ENCODE measurements at places on chromosomes 2 and 18.

- no peak for DNase-seq
Measured at GRCh38 chr18:1527805-1528204, 623.1 kb downstream of the ADCYAP1 start.

DNA sequence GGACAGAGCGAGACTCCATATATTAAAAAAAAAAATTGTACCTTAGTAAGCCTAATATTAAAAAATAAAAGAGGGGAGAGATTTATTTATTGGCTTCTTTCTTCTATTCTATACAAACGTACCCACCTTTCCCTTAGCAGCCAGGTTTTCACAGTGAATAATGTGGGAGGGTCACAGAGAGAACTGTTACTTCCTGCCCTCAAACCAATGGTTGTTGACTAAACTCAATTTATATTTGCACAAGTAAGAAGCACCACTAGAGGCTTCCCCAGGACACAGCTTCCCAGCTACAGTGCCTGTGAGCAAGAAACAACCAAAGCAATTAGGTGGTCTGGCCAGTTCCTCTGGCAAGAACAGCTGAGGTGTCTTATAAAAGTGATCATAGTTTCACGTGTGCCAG is 28.9 kb upstream of the GALR1 start:
- DNase-seq, result no peak

DNA sequence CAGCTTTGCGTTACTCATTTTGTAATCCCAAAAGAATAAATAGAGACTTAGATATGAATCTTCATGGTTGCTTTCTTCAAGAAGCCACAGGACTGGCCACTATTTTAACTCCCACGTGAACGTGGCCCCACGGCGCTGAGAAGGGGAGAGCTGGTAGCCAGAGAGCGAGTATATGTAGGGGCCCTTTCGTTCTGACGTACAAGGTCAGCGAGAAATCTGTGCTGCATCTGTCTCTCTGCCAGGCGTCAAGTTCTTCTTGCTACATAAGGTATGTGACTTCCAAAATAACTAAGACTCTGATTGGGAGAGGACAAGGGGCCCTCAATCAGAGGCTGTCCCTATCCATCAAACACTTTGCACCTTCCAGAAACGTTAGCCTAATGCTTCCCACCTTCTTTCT is 149.2 kb downstream of the PLEKHA3 start:
- DNase-seq, result no peak

DNA sequence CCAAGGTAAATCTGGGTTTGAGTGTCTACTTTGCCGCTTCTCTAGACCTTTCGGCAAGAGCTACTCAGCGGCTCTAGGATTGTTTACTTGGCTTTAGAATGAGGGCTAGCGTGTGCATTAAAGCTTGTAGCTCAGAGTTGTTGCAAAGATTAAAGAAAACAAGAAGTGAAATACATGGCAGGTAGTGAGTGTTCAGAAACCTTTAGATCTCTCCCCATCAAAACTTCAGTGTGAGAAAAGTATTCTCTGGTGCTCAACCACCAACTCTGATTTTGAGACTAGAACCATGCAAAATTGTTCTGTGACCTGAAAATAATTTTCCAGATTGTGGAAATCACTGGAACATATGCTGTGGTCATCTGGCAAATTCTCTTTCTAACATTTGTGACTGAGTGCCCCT is 512.0 kb downstream of the CMPK2 start:
- no peak for DNase-seq

GRCh38 chr2:44335806-44336538 is 25.3 kb downstream of the PREPL start:
- DNase-seq, result peak; percentile 31

- DNase-seq, result peak; percentile 75
Measured at GRCh38 chr18:9348079-9348671, 13.6 kb downstream of the TWSG1 start.

DNA sequence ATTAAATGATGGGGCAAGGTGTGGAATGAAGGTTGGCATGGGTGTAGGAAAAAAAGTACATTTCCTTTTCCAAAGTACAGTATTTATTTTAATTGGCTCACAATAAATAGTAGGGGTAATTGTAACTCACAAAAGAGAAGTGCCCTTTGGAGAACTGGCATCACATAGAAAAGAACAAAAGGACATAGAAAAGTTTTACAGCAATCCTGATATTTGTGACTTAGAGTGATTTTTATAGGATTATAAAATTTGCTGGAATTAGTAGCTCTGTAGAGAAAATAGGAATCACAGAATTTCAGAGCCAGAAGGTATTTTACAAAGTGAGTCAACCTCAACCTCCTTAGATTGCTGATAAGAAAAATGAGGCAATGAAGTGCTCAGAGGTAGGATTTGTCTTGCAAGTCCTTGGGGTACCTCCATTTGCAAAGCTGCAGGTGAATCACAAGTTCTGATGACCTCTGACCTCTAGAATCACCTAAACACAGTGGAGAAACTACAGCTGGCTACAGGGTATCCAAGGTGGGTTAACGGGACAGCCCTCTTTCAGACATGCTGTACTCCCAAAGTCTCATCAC is 133.6 kb downstream of the SOCS6 start:
- DNase-seq, result peak; percentile 58

- no peak for DNase-seq
Measured at GRCh38 chr2:6214471-6214870, 522.3 kb downstream of the SOX11 start.

DNA sequence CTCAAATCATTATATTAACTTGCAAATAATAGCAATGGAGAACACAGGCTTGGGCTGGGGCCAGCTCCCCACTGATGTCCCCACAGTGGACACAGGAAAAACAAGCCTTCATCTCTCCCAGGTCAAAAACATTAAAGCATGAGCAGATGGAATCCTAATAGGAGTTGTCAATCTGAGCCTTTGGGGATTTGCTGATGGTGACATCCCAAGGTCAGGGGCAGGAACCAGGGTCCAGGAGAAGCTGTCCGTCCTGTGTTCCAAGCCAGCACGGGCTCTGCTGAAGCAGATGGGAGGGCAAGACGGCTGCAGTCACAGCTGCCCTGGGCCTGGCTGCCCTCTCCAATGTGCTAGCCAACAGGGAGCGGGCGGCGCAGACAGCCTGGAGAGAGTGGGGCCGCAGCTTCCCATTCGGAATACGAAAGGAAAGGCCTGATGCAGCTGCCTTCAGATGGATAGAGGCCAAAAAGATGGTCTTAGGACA is 135.5 kb downstream of the NDUFA10 start:
- no peak for DNase-seq

GRCh38 chr2:178702361-178702760 is 104.9 kb downstream of the TTN start:
- DNase-seq, result no peak

DNA sequence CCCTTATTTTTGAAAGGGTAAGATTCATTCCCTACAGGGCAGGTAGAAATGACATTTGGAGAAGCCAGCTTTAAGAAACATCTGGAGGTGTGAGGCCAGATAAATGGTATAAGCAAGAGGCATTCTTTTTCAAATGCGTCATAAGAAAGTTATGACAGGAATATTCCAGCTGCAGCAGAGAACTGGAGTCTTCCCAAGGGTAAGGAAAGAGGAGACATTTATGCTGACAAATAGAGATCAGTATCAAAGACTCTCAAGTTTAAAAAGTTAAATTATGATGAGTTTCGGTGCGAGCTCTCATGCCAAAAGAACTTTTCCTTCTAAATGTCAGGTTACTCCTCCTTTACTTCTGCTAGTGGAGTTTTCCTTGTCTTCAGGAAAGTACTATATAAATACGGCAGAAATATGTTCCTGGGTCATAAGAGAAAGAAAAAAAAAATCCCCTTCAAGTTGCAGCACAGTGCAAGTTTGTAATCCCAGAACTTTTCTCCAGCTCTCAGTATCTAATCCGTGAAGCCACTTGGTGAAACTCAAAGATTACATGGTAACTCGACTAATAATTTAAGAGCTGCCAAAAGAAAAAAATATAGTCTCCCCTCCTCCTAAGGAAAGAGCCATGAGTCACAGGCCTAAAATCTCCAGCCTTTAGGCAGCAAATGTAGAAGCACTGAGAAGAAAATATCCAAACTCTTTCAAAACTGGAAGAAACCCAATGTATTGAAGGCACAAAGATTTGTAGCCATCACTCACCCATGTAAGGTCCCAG is 428.1 kb downstream of the MEIS1 start:
- peak; percentile 86 for DNase-seq

DNA sequence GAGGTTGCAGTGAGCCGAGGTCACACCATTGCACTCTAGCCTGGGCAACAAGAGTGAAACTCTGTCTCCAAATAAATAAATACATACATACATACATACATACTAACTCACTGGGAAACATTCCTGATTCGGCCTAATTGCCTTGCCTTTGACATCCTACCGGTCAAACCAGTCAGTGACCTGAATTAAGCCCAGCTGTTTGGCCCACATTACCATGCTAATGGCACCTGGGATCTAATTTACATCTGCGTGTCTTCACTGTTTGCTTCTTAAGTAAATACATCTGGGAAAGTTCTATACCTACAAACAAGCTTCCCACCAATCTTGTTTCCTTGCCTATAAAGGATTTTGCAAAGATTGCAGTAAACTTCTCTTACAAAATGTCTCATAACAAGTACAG is 230.2 kb upstream of the ZC3H15 start:
- no peak for DNase-seq

- no peak for DNase-seq
Measured at GRCh38 chr18:47689371-47689770, 241.1 kb downstream of the SMAD2 start.

GRCh38 chr18:37873416-37873815 is 307.8 kb upstream of the CELF4 start:
- DNase-seq, result no peak

GRCh38 chr18:13471198-13471845 is 252.8 kb downstream of the LDLRAD4 start:
- no peak for DNase-seq

- no peak for DNase-seq
Measured at GRCh38 chr2:52805901-52806410, 961.6 kb upstream of the CHAC2 start.

DNA sequence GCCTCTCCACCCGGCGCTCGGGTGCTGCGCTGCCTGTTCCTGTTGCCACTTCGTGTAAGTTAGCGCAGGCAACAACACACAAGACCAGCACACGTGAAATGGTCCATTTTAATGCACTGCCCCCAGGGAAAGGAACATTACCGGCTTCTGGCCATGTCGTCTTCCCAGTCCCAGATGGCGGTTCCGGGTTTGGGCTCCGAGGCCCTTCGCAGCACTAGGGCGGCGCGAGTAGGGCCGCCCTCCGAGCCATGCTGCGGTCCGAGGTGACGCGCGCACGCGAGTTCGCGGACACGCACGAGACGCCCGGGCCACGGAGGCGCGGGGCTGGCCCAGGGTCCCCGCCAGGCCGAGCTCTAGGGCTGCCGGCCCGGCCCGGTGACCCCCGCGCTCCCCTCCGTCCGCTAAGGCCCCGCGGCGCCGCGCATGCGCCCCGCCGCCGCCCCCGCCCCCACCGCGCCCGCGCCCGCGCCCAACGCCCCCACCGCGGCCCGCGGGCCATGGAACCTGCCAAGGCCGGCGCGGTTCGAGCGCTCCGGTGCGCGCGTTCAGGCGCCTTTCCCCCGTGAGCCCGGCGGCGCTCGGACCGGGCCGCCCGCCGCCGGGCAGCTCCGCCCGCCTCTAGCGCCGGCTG is 367 bp upstream of the ZNF236 start:
- peak; percentile 59 for DNase-seq

GRCh38 chr18:42183746-42184145 is 228.7 kb downstream of the PIK3C3 start:
- peak; percentile 74 for DNase-seq

DNA sequence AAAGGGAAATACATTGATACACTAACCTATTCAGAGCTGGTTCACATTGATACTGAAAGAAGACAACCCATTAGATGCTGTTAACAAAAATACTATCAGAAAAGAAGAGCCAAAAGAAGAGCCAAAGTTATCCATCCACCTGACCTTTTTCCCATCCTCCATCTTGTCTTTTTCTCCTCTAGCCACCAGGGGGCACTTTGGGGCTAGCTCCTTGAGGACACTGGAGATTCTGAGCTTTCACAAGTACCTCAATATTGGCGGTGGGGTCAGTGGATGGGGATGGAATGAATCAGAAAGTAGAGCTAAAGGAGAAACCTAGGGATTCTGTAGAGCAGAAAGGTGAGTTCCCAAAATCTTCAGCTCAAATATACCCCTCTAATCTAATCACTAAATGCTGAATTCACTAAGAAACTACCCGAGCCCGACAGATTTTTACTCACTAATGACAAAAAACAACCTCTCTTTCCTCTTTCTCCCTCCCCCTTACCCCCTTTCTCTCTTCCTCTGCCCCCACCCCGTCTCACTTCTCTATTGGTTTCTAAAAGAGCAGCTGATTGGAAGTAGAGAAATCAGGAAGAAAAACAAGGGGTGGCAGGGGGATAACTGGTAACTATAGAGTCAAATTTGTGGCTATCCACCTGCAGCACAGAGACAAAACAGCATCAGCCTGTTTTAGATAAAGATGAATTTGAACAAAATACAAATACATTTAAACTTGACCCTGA is 203.3 kb downstream of the TCF4 start:
- DNase-seq, result peak; percentile 73

GRCh38 chr2:235988271-235989015 is 179.7 kb downstream of the GBX2 start:
- DNase-seq, result no peak

- no peak for DNase-seq
Measured at GRCh38 chr2:105845976-105846375, 101.3 kb downstream of the NCK2 start.

GRCh38 chr2:8078705-8079104 is 603.2 kb upstream of the ID2 start:
- DNase-seq, result no peak

GRCh38 chr2:147214914-147215313 is 629.9 kb upstream of the ACVR2A start:
- no peak for DNase-seq

DNA sequence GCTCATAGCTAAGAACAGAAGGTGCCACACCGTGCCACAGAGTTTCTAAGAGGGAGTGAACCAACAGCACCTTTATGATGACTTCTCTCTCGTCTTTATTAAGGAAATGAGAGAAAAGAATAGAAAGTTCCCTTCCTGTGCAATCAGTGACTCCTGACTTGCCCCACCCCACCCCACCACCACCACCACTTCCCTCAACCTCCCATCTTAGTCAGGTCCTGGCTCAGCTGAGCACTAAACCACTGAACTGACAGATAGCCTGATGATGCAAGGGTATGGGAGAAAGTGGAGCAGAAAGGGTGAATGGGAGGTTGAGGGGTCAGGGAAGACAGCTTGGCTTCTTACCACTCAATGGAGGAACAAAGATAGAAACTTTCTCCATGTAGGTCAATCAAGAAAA is 75.2 kb upstream of the RMDN2 start:
- DNase-seq, result no peak

DNA sequence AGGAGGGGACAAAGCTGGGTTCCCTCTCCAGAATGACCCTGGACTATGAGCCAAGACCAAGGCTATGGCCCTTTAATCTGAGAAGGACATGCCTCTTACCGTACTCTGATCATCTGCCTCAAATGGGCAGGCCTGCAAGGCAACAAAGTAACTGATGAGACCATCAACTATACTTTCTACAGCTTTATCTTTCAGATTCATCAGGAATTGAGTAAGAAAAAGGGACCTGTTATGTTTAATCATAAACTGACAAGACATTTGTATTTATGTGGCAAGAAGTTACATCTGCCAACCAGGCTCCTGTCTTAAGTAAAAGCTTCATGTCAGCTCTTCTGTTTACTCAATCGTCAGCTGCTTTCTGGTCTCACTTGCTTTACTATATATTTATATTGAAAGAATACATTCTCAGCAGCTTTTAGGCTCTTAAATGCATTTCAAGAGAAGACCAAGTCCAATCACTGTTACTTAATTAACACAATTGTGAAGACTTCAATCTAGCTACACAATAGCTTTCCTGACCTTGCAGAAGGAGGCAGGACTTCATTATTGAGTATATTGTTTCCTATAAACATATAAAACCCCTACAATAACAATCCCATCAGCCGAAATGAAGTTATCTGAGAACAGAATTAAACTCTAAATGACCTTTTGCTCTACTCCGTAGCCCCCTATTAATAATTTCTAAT is 163.8 kb downstream of the ETAA1 start:
- DNase-seq, result no peak
